ENCODE measurements at places on chromosomes 7 and 10.

- DNase-seq: no peak
These were observed at the start of gene WNT16 for GRCh38 chr7:121328508-121329190. Gene WNT16, plus strand, starts transcription at chr7:121329000. Its CDS starts 293 bp downstream, at chr7:121329293.

GRCh38 chr7:9978106-9979064, 995.3 kb upstream of the PHF14 start:
- DNase-seq: no peak

- DNase-seq: no peak
These were observed 977 bp downstream of the TMEM248 start for GRCh38 chr7:66921918-66922486.

DNA sequence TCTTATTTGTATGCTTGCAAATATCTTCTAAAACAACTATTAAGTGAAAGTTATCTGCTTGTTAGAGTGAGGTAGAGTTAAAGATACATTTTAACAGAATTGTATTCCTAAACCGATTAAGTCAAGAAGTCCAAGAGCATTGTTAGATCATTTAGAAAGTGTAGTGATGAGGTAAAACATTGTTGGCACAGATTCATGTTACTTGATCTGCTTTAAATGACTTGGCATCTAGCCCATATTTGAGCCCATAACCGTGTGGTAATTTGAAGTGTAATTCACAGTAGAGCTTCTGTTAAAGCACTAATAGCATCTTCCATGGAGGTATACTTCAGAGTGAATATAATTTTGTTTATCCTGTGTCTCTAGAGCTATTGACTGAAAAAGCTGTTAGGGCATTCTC, 62.1 kb downstream of the PTEN start:
- no peak for DNase-seq

DNA sequence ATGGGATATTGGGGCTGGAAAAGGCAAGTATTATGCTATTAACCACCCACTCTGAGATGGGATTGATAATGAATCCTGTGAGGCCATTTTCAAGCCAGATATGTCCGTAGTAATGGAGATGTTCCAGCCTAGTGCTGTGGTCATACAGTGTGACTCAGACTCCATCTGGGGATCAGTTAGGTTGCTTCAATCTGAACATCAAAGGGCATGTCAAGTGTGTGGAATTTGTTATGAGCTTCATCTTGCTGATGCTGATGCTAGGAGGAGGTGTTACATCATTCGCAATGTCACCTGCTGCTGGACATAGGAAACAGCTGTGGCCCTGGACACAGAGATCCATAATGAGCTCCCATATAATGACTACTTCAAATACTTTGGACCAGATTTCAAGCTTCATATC, 144.7 kb downstream of the PLCE1 start:
- DNase-seq: no peak

DNA sequence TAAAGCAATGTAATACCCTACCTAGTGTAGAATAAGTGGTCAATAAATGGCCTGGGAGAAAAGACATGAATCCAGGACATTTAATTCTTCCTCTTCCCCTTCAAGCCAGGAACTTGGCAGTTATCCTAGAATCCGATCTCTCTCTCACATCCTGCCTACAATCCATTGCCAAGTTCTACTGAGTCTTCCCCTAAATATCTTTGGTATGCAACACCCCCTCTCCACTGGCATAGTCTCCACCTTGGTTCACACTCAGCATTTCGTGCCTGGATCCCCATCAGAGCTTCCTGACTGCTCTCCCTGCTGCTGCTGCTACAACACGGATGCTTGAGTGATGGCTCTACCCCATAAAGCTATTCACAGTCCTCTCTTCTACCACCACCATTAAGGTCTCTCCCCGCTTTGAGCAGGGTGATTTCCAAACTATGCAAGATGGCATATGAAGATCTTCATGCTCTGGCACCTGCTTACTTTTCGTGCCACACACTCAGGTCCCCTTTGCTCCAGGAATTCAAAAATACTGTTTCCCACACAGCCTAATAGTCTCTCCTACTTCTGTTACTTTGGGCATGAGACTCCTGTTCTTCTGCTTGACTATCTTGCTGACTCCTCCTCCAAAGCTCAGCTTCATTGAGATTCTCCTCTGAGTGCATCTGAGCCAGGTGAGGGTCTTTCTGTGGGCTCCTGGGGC, 4.8 kb downstream of the ANK3 start:
- DNase-seq: no peak

GRCh38 chr10:23359692-23360380, 15.2 kb upstream of the C10orf67 start:
- DNase-seq: no peak

DNA sequence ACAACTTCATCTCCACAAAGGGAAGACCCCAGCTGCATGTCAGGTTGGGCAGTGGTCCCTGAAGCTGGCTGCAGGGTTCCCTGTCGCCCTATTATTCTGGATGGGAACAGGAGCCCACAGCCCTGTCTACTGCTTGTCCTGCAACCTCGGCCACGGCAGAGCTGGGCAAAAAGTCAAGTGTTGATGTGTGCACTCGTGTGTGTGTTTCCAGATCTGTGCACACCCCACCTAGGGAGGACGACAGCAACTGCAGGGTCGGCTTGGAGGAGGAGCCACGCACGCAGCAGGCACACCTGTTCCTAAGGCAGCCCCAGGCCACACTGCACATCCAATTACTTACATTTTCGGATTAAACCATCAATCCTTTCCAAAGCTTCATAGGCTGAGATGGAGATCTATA, 23.6 kb downstream of the PITRM1 start:
- DNase-seq: no peak

DNA sequence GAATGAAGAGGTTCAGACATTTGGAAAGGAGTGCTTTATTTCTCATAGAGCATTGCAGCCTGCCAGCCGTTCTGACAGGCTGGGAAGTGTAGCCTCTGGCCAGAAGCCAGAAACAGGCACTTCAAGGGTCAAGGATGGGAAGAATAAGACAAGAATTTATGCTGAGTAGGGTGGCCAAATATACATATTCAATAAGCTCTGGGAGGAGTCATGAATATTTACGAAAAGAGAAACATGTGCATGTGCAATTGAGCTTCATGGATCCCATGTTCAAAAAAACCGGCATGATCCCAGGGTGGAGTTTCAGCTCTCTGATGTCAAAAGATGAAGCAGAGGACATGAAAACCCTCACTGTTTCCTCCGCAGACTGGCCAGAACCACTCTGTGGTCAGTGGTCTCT, 32.9 kb downstream of the TLX1 start:
- no peak for DNase-seq

DNA sequence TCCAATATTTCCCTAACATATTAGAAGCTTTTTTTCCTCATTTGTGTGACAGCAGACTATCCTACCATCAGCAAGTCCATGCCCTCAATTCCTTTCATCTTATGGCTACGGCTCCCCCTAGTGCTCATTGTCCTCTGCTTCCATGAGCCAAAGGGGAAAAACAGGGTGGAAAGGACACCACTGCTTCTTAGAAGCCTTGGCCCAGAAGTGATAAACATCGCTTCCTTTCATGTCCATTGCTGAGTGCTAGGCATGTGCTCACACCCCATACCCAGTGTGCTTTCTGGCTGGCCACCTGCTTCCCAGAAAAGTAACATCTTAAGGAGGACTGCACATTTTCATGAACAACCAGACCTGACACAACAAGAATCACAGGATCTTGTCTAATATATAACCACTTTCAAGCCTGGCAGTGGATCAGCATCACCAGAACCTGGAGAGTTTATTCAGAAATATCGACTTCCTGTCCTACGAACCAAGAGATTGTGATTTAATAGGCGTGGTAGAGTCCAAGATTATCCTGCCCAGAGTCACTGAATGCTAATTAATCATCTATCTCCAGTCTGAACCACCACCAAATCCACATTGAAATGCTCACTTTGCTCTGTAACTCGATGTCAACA, 650.5 kb upstream of the SORCS1 start:
- no peak for DNase-seq

- no peak for DNase-seq
These were observed 255.0 kb downstream of the BMPER start for GRCh38 chr7:34160261-34160752.

DNA sequence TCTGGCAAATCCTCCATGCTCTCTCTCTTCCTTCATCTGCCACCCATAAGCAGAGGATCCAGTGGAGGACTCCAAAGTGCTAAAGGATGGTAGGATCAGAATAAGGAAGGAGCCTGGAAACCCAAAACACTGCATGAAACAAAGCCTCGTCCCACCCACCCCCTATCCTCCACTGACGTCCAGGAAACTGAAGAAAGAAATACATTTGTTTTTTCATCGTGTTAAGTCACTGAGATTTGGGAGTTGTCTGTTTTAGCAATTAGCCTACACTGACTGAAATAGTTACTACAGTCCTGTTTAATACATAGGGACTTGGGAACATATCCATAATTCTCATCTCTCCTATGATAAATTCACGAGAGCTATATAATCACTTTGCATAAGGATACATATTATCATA, 14.8 kb downstream of the ANXA7 start:
- no peak for DNase-seq

DNA sequence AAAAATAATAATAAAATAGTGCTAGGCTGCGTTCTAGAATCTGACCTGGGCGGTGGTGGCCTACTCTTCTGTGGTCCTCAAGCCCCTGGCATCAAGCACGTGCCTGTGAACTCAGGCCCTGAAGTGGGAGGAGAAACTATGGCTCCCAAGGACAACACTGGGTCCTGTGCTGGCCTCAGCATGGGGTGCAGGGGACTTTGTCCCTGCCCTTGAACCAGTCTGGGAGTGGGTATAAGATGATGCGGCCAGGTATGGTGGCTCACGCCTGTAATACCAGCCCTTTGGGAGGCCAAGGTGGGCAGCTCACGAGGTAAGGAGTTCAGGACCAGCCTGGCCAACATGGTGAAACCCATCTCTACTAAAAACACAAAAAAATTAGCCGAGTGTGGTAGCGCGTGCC, 5.5 kb downstream of the ZP3 start:
- no peak for DNase-seq

- DNase-seq: no peak
These were observed 5.9 kb downstream of the ADK start for GRCh38 chr10:74156919-74157289.

- no peak for DNase-seq
These were observed 32.3 kb upstream of the ARL4A start for GRCh38 chr7:12655161-12655560.

DNA sequence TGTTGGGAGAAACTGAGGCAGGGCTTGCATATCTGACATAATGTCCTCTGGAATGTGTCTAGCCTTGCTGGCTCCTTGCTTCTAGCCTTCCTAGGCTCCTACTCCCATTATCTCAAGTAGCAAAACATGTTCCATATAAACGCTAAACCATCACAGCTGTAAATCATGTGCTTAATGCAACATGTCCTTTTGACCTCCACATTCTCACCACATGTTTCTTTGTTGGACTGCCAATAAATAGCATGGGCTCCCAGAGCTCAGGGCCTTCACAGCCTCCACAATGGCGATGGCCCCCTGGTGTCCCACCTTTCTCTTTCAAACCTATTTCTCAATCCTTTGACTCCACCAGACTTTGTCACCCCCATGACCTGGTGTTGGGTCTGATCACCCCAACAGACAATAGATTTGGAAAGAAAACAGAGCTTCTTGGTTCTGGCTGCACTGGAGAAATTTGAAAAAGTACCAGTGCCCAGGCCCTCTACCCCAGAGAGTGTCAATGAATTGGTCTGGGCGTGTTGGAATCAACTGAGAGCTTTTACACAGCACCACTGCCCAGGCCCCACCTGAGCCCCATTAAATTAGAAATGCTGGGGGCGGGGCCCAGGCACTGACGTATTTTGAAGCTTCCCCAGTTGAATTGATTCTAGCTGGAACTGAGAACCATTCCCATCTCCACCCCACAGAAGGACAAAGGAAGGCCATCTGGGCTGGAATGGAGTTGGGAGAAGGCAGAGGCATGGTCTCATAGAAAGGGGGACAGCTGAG, 41.3 kb upstream of the GGCT start:
- DNase-seq: no peak

- no peak for DNase-seq
These were observed 123.6 kb downstream of the PRLHR start for GRCh38 chr10:118471863-118472262.
